ENCODE measurements at places on chromosomes 12 and 14.

- peak; percentile 73 for ATAC-seq
Observed at GRCh38 chr14:68248481-68249255, 429.1 kb downstream of the RAD51B start.

- ATAC-seq, result no peak
Observed at GRCh38 chr14:55436519-55436918, 3.9 kb downstream of the TBPL2 start.

- no peak for ATAC-seq
Observed at GRCh38 chr14:23514644-23514957, 37.0 kb downstream of the ZFHX2 start.

GRCh38 chr12:19855851-19856250 lies 416.6 kb downstream of the AEBP2 start:
- ATAC-seq, result no peak

- ATAC-seq, result no peak
Observed at GRCh38 chr12:98127854-98128253, 387.5 kb upstream of the TMPO start.

- ATAC-seq, result no peak
Observed at GRCh38 chr12:95553197-95553943, 2.1 kb upstream of the USP44 start.

DNA sequence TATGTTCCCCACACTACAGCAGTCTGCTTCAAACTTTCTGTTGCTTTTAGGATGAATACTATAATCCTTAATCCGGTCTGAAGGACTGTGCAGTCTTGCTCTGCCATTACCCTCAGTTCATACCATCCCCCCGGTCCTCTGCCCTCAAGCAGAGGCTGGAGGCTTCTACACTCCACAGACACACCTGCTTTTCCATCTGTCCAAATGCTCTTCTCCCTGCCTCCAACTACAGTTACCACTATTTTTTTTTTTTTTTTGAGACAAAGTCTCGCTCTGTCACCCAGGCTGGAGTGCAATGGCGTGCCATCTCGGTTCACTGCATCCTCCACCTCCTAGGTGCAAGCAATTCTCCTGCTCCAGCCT lies 19.3 kb upstream of the KCNH3 start:
- no peak for ATAC-seq

DNA sequence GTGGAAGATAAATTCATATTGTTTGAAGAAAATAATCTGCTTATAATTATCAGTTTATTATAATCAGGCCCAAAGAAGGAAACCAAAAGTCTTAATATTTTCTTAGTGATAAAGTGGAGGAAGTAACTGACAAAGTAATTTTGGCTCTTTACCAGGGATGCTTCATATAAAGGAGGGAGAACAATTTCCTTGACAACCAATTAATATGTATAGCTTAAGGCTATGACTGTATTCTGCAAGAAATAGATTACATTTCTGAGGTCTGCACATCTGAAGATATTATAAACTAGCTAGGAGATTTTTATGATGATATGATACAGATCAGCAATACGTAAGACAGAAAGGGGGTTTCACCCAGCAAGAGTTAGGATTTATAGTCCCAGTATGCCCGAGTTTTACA lies 90.8 kb downstream of the BICD1 start:
- ATAC-seq, result no peak

- peak; percentile 1 for ATAC-seq
Observed at GRCh38 chr12:53179687-53180219, 769 bp upstream of the ZNF740 start.

GRCh38 chr12:54032086-54032619 lies 697 bp upstream of the HOXC5 start:
- ATAC-seq, result no peak

DNA sequence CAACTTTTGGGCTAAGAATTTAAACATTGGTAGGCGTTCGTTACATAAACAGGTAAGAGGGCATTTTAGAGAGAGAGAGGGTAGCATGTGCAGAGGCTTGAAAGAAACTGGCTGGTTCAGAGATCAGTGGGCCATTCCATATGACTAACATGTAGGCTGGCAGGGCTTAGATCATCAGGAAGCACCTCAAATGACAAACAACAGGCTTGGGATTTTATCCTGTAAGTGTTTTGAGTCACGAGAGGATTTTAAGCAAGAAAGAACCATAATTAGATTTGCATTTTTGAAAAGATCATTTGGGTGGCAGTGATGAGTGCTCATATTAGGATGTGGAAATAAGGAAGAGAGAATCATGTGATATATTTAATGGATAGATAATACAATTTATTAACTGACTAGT lies 8.7 kb upstream of the PLEKHA5 start:
- no peak for ATAC-seq

DNA sequence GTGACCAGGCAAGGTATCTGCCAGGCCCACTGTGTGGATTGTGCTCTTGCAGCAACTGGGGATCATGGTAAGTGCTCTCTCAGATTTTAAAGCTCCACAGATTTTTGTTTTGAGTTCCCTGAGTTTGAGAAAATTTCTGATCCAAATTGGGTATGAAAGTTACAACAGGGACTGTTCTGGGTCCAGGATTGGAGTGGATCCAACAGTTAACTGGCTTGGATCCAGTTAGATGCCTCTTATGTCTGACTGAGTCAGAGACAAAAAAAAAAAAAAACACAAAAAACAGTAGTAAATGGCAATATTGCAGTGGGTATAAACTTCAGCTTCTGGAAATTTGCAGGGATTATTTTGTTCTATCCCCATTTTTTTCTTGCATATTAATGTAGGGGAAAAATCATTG lies 598.8 kb downstream of the C12orf50 start:
- ATAC-seq, result no peak

- ATAC-seq, result no peak
Observed at GRCh38 chr14:46717211-46717610, 65.6 kb upstream of the RPL10L start.

DNA sequence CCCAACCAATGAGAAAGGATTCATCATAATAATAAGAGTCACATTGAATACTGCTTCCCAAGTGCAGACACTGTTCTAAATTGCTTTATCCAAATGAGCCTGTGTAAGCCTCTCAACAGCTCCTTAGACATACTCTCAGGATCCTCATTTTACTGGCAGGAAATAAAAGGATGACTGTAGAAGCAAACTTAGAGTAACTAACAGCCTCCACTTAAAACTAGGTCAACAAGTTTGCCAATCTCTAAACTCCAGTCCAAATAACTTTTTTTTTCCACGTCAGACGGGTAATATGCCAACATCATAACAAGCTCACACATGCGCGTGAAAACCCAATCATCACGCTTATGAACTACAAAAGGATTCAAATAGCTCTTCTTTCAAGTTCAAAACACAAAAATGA lies 15.3 kb upstream of the DPF3 start:
- ATAC-seq, result no peak

DNA sequence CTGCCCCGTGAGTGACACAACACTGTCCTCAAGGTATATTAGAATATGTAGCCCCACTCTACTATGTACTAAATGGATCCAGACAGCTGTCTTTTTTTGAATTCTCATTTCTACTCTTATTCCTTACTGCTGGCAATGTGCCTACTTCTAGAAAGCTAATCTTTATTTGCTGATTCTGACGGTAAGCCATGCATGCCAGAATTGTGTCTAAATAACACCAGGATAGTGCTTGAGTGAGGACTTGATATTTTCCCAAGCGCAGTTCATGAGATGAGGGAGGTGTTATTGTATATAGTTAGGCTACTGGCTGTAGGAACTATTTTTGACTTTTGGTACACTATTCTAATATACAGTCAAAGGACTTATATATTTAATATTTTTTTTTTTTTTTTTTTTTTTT lies 316.2 kb upstream of the NAV3 start:
- no peak for ATAC-seq

DNA sequence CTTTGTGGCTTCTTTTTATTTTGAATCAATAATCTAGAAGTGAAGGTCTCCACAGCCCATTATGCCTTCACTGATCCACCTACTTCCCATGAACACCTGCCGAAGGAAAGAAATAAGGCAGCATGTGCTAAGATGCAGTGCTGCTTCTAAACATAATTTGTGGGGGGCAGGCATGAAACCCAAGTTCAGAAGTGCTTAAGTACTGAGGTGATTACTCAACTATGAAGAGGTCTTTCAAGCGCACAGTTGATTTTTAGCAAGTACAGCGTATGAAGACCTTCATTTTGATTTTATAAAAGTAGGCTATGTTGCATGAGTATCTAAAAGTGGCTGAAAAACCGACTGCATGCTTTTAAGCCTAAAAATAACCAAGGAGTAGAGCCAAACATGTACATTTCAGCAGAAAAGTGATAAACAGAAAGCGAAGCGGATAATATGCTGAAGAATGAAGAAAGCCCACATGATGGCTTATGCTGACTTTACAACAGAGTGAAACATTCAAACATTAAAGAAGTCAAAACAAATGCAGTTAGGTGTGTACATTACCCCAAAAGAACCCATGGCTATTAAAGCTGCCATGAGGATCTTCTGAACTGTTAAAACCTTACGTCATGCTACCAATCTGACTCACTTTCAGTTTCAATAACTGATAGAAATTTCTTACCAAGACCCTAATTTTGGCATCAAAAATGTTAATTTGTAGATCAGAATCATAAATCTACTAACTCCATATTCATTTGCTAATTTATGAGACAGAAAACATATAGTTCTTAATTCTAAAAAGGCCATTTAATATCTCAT lies 29.3 kb downstream of the KICS2 start:
- peak; percentile 81 for ATAC-seq

DNA sequence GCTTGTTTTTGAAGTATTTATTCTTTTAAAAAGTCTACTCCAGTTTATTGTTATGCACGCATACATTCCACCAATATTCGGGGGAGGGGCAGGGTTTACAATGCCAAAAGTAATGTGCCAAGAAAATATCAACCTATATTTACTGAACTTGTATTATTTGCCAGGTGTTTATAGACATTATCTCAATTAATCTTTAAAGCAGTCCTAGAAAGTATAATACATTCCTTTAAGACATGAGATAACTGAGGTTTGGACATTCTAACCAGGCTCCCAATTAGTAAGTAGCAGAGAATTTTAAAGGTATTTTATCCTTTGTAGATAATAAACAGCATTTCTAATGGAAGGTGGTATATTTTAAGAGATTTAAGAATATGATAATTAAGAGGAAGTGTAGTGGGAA lies 124.5 kb upstream of the LRIG3 start:
- ATAC-seq, result no peak

DNA sequence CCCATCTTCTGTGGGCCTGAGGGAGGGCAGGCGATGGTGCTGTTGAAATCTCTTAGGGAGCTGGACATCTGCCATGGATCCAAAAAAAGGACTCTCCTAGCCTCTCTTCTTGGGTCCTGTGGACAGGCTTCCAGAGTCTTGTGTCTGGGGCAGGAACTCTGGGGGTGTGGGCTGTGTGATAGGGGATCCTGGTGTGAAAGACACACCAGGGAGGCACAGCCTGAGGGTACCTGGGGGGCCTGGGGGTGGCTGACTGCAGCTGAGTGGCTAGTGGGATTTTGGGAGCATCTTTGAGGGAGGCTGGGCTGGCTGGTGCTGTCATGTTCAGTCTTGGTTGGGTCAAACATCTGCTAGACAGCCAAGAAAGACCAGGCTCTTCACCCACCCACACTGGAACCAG lies 1.8 kb upstream of the KRT83 start:
- no peak for ATAC-seq

GRCh38 chr14:59816941-59817340 lies 53.6 kb downstream of the RTN1 start:
- no peak for ATAC-seq

DNA sequence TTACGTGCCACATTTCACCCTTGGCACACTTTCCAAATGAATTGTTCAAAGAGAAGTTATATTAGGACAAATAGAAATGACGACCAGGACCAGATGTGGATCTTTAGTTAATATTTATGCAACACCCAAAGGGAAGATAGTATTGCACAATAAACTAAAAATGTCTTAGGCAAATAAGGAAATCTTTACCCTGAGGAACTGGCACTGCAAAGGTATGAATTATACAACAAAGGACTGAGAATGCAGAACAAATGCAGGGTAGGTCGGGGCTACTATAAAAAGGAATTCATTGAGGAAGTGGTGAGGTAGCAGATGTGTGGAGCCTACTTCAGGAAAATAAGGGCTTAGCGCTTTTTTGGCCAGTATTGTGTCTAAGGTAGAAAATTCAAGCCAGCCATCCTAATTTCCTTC lies 3.9 kb upstream of the TMTC2 start:
- ATAC-seq, result no peak

DNA sequence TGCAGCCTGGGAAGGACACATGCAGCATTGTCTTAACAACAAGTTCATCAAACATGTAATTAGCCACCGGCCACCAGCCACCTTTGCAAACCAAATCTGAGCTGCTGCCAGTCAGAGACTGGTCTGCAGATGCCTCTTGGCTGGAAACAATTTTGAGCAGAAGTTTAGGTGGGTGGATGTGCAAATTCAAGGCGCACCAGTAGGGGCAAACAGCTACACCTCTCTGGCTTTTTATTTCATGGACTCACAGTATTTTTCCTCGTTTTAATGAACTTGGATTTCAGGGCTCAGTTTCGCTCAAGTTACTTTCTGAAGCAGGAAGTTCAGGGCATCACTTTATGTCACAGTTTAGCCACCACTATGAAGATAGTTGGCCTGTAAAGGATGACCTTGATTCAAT lies 94.3 kb downstream of the OTX2 start:
- ATAC-seq, result no peak

- ATAC-seq, result no peak
Observed at GRCh38 chr12:1360441-1361210, 233.8 kb downstream of the FBXL14 start.

DNA sequence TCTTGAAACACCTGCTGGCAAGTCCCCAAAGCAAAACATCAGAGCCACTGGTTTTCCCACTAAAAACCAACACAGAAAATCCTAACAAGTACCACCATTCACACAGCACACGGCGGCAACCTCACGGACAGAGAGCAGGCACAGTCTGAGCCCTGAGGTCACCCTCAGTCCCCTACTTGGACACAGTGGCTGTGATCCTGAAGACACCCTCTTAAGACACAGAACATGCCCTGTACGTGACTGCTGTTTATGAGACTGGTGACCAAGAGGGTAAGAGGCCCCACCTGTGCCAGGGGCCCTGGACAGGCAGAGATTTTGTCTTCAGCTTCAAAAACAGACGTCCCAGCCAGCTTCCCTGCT lies 29.6 kb downstream of the HIP1R start:
- ATAC-seq, result no peak

DNA sequence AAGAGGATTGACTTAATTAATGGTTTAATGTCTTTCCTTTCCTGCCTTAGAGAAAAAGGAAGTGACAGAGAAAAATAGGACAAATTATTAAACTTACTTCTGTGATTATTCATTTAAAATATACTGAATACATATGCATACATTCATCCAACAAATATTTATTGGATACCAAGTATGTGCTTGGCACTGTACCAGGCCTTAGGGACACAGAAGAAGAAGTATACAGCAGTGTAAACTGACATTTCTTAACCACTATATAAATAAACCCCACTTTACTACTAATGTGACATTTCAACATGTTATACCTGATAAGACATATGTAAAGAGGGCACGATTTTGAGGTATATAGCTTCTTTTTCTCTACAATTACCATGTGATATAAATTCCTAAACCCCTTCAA lies 53.6 kb downstream of the ERO1A start:
- ATAC-seq, result no peak

- no peak for ATAC-seq
Observed at GRCh38 chr14:45251912-45252311, 1.1 kb downstream of the MIS18BP1 start.

GRCh38 chr12:45050751-45051571 lies at the start of gene DBX2:
TSS of gene DBX2 (minus strand) at chr12:45051099. CDS start at chr12:45050927, 172 bp downstream.
- ATAC-seq, result no peak

GRCh38 chr14:50343434-50343833 lies 31.3 kb downstream of the DMAC2L start:
- no peak for ATAC-seq

GRCh38 chr14:58283730-58284129 lies 14.6 kb upstream of the ARID4A start:
- ATAC-seq, result no peak

- ATAC-seq, result no peak
Observed at GRCh38 chr14:96631030-96631429, 128.8 kb downstream of the PAPOLA start.

All from activated CD4-positive, CD25-positive, alpha-beta regulatory T cell treated with anti-CD3 and anti-CD28 coated beads, Interleukin-2, amount 50 U/mL, for 24 hours (primary cell).